ENCODE measurements at places on chromosomes 7 and 10.

DNA sequence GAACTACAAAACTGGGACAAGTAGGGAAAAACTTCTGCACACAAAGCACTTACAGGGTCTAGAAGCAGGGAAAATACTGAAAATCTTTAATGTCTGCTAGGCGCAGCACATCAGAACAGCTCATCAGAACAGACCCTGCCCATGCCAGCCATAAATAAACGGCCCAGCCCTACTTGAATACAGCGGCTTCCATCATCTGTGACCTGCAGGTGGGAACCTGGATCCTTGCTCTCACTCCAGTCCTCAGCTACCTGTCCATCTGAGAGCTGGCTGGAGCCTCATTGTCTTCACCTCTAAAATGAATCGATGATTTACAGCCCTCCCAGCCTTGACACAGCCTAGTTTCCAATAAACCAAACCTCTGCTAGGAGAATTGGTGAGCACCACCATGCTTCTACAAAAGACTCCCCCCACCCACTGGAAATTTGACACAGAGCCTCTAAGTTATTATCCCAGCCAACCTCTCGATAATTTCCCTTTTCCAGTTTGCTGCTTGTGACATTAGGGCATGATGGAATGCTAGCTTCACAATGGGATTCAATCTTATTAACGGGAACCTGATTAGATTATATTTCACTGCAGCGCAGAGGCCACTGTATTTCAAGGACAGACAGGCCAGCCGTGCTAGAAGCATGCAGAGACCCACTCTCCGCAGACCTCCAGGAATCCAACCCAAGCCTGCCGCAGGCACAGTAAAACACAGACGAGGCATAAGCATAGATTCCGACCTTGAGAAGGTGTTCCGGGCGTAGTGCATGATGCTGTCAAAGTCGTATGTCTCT lies 61.6 kb upstream of the OPALIN start:
- no peak for DNase-seq

DNA sequence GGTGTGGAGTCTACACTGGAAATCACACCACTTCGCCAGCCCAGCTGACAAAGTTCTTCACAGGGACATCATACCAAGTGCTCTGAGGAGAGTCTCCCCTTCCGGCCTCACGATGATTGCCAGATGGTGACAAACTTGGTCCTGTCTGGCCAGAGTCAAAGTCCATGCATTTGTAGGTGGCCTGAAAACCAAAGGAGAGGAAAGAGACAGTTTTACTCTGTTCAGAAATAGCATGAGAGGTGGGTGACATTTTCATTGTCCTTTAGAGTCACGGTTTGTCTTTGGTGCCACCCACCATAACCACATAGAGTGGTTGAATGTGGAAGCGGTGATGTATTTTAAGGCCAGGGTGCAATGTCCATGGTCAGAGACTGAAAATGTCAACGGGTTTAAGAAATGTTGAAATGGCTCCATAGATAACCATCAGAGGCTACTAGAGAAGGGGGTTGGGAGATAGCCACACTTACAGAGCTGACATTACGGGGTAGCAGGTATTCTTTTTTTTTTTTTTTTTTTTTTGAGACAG lies 33.0 kb downstream of the BTBD16 start:
- no peak for DNase-seq

DNA sequence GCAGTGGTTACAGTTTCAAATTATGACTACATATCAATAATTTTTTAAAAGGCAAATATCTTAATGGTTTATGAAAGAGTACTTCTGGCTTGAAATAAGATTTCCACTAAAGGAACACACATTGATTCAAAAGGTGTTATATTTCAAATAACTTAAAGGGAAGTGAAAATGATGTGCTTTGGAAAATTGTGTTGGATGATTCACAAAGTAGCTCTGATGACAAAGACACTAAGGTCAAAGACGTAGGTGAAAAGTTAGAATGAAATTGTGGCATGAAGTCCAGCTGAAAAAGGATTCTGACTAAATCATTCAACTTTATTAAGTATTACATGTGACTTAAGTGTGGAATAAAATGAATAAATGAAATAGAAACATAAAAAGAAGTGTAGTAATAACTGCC lies 20.8 kb upstream of the OR2A5 start:
- DNase-seq = no peak

GRCh38 chr10:69269761-69270160 lies 8.5 kb upstream of the HK1 start:
- no peak for DNase-seq

DNA sequence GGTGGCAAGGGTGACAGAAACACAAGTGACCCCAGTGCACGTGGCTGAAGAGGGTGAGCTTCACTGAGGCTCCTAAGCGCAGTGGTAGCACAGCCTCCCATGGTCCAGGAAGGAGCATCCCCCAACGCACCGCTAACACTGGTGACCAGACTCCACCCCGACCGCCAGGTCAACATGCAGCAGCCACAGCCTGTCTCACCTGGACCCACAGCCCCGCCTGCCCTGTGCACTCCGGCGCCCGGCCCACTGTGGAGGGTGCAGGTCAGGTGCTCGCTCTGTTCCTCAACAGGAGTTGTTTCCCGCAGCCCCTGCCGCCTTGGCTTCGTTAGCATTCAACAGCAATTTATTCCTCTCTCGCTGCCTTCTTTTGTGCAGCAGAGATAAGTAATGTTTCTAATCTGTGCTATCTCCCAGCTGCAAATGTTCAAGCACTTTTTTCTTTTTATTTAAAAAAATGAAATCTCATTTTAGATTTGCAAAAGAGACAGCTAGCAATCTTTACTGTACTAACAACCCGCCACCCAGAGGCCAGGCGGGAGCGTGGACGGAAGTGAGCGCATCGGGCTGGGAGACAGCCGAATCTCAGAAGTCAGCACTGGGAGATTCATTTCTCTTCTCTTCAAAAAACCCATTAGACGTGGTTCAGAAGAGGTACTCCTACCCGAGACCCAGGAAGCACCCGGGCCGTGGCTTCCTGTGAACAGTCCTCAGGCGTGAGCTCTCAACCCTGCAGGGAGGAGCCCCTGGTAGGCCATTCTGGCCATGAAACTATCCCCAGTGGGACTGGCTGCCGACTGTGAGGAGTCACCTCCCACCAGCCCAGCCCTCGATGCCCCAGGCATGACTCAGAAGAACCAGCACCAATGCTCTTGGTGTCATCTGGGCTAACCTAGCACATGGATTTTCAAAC lies 133.4 kb downstream of the MAD1L1 start:
- no peak for DNase-seq

GRCh38 chr7:129457101-129457500 lies 22.9 kb downstream of the STRIP2 start:
- no peak for DNase-seq

GRCh38 chr7:50985096-50985495 lies 202.4 kb upstream of the GRB10 start:
- no peak for DNase-seq

GRCh38 chr7:134893920-134894319 lies 92.4 kb upstream of the AGBL3 start:
- DNase-seq = no peak

Measured in NCI-H446 treated with DMSO at 0.1 percent for 48 hours (cell line).